ENCODE measurements at places on chromosomes 1 and 21.
A peak's percentile ranks its signal among the peaks of the same experiment; 100 is the strongest.

- no peak for DNase-seq
Observed at GRCh38 chr1:161111527-161111926, 6.3 kb downstream of the PFDN2 start.

DNA sequence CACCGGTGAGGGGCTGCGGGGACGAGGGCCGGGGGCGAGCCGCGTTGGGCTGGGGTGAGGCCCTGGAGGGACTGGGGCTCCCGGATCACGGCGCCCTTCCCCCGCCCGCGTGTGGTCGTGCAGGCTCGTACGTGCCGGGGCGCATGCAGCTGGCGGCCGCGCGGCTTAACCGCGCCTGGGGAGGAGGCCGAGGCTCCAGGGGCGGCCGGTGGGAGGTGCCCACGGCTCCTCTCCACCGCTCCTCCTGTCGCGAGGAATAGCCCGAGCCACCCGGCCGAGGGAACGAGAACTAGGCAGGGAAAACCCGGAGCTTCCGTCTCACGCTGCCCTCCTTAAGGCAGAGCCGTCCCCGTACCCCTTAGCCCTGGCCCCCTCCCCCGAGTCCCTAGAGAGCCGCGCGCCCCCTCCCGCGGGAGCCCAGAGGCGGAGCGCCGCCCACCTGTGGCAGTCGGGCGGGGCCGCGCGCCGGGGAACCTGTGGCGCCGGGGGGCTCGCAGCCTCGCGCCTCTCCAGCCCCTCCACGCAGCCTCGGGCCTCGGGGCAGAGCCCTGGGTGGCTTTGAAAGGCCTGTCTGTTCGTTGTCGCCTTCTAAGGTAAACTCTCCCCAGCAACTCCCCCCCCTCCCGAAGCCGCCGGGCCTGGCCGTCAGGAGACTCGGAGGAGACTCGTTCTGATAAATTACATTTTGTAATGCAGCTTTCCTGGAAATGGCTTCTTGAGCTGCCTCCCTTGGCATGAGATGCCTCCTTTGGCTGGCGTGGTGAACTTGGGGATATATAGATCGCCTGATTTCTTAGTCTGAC lies 746 bp downstream of the AK4 start:
- peak; percentile 74 for DNase-seq

DNA sequence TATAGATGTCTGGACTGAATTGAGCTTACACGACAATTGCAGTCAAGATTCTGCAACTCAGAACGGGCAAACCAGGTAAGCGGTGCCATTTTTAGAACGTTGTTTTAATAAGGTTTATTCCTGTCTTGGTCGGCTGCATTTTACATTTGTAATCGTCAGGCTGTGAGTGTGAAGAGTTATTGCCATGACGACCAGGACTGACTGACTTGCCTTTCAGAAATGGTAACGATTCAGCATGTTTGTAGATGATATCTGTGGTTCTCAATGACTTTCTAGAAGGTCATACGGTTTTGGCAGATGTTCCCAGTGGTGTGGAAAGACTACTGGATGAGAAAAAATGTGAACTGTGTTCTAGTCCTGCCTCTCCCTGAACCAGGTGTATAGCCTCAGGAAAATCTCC lies 271.3 kb upstream of the B3GALT2 start:
- no peak for DNase-seq

GRCh38 chr1:151537112-151537511 lies 3.0 kb upstream of the TUFT1 start:
- DNase-seq, result no peak

DNA sequence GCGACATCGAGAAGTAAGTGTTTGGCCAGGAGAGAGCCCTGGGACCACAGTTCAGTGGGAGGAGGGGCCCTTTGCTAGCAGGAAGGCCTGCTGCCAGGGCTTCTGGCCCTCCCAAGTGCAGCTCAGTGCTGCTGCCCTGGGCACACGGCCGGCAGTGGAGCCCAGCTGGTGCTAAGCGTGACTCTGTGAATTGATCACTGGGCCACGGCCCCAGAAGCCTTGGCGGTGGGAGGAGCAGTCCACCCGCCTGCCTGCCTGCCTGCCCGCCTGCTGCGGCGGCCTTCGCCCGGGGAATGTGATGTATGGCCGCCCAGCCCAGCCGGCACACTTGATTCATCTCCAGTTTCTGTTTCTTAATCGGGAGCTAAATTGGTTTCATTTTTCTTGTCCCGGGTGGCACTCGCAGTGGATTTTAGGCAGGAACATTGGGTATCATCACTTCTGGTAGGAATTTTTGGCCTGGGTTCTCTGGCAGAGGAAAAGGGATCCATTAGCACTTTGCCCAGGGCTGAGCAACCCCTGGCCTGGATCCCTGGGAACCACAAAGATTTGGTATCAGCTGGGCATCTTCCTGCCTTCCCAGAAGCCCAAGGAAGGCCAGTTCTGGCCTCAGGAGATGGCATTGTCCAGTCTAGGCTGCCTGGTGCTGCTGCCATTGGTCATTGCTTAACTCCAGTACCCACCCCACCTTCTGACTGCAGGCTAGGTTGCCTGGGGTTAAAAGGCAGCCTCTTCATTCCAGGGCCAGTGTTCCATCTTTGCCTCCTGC lies 28.6 kb downstream of the TMEM53 start:
- no peak for DNase-seq

DNA sequence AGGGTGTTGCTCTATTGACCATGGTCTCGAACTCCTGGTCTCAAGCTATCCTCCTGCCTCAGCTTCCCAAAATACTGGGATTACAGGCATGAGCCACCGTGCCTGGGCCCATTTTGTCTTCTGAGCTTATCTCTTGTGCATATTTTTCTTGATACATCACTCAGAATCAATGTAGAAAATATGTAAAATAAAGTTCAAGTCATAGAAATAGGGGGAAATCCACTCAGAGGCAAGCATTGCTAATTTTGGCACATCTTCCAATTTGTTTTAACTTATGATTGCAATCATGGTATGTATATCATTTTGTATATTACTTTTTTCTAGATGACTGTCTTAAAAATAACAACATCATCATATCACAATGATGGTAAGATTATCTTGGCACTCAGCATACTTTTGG lies 21.6 kb downstream of the RIT1 start:
- no peak for DNase-seq

DNA sequence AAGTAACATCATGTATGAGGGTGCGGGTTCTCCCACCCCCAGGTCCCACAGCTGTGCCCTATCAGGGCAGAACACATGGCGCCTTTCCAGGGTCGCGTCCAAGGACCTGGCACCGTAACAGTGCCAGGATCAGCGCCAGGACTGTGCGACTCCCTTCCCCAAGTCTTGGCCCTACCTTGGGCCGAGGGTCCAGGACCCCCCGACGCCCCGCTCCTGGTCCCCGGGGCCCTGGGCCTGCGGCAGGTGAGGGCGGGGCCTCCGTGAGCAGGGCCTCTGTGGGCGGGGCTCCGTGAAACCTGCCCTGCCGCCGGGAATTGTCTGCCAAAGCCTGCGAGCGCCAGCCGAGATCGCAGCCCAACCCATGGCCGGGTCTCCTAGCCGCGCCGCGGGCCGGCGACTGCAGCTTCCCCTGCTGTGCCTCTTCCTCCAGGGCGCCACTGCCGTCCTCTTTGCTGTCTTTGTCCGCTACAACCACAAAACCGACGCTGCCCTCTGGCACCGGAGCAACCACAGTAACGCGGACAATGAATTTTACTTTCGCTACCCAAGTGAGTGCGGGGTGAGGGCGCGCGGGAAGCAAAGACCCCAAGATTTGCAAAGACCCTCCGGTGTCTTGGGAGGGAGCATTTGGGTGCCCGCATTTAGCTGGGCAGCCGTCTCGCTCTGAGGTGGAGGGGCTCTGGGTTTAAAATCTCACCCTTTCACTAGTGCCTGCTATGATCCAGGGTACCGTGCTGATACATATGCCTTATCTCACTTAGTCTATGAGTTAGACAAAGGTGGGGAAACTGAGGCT lies at the start of gene RHBG:
TSS of gene RHBG (plus strand) at position 323 of the 796 bp plus-strand sequence. CDS start at position 362, 39 bp downstream.
- DNase-seq, result no peak

DNA sequence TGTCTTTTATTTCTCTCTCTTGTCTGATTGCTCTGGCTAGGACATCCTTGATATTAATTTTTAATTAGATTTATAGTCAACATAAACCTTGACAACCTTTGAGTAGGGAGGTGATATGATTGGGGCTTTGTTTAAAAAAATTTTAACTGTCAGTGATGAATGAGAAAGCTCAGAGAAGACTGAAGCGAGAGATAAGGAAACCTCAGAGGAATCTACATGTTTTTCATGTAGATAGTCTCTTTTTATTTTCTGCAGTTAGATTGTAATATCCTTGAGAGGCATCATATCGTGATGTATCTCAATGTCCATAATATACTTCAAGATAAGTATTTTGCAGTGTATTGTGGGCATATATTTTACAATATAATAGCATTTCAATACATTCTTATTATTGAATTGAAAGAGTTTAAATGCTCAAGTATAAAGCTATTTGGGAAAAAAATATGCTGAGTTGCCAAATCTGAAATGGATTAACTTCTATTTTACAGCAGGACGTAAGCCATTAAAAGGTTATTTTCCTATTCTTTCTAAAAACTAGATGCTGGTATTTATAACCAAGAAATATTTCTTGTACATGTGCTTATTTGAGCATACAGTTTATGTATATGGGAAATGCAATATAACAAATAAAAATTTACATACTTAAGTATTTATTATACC lies 802.4 kb upstream of the ADGRL4 start:
- no peak for DNase-seq

- DNase-seq, result no peak
Observed at GRCh38 chr1:22123071-22123390, 19.9 kb downstream of the WNT4 start.

- no peak for DNase-seq
Observed at GRCh38 chr1:12543740-12544154, 74.3 kb downstream of the DHRS3 start.

GRCh38 chr1:245751116-245751515 lies 596.3 kb downstream of the KIF26B start:
- no peak for DNase-seq

DNA sequence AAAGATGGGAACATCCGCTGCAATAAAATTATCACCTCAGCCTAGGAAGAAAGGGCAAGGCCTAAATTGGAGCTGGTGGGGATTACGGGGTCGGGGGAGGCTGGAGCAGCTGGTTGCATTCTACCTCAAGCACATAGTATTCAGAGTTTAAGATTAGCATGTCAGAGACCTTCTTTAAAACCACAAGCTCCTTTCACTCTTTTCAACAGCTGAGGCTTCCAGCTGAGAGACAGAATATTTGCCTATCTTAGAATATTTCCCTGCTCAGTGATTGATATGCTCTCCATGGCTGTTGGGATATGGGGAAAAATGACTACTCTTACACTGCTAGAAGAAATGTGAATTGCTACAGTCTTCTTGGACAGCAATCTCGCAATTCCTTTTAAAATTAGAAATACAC lies 248.6 kb downstream of the TBX15 start:
- DNase-seq, result no peak

GRCh38 chr1:201454608-201455007 lies 14.4 kb downstream of the PHLDA3 start:
- no peak for DNase-seq

- DNase-seq, result no peak
Observed at GRCh38 chr1:209387271-209387968, 196.1 kb upstream of the CAMK1G start.

GRCh38 chr1:67270541-67270940 lies 37.1 kb upstream of the IL12RB2 start:
- no peak for DNase-seq

GRCh38 chr1:114508386-114508898 lies 2.6 kb downstream of the TRIM33 start:
- no peak for DNase-seq

DNA sequence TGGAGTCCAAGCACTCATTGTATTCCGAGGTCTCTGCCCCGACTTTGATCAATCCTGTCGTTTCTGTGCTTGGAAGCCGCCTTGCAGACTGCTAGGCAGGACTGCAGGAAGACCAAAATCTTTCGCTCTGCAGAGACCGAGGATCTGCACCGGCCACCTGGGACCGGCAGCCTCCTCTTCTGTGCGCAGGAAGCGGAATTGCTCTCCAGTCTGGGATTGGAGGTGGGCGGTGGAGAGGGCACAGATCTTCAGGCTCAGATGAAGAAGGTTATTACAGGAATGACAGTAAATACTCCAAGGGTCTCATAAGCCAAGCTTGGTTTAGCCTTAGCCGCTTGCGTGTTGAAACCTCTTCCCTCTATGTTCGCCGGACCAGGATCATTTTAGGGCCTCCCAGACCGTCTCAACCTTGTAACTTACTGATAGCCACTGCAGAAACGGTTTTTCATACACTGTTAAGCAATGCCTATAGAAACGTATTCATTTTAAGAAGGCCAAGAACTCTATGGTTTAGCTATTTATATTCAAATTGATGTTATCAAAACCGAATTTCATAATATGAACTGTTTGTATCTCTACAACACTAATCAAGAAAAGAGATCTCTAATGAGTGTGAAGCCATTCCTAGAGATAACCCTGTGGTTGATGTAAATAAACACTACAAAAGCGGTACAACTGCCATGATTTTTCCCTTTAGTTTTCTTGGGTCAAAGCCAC lies 1.1 kb downstream of the MIA3 start:
- peak; percentile 63 for DNase-seq

- DNase-seq, result no peak
Observed at GRCh38 chr1:5503556-5504363, 488.5 kb downstream of the NPHP4 start.

DNA sequence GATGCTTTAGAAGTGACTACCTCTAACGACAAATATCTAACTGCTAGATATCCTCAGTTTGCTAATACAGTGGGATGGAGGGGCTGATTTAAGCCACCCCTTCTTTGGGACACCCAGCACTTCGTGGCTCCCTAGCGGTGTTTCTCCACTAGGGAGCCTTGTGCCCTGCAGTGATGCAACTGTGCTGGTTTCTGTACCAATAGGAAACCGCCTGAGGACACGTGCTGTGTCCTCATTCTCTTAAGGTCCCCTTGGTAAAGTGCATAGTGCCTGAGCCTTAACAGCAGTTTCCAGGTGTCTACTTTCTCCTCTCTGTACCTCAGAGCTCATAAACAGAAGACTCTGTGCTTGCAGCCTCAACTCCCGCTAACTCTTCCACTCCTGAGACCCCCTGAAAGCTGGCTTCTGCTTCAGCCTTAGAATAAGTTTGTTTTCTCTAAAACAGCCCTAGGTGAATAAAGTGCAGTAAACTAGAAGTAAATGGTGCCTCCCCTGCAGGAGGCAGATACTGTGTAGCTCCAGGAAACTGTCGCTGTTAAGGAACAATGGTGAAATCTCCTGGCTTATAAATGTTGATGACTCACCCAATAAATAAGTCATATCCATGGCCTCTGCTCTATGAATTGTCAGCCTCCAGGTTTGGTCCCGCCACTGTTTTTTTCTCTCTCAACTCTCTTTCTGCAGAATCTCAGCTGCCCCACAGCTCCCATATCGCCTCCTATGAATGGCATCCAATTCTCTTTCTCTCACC lies 130.4 kb downstream of the AK5 start:
- DNase-seq, result no peak

DNA sequence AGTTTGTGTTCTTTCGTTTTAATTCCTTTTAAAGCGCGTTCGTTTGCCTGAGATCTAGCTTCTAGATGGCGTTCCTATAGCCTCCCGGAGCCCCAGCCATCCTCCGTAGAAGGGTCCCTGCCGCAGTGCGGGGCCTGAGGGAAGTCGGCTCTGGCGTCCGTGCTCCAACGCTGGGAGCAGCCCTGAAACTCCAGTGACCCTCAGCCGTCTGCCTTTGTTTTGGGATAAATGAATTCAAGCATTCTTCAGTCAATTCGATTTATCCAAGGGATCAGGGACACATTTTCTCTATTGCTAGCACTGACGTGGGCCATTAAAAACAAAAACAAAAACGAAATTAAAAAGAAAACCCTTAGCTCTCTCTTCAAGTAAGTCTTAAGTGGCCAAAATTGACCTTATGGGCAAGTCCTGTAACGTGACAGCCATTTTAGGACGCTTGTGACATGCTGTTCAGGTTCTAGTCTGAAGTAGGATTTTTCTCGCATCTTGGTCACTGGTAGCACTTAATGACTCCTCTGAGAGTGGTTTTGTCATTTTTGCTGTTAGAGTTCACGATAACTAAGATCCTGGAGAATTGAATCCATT lies 742 bp upstream of the HSPA13 start:
- DNase-seq, result no peak

Data from sciatic nerve (tissue), 2 donors.